Activated naive CD4-positive, alpha-beta T cell (primary cell): ENCODE measurements at places on chromosomes 7 and 10.
A peak's percentile ranks its signal among the peaks of the same experiment; 100 is the strongest.

GRCh38 chr10:73968098-73968521 lies 29.8 kb upstream of the VCL start:
- DNase-seq, result no peak

DNA sequence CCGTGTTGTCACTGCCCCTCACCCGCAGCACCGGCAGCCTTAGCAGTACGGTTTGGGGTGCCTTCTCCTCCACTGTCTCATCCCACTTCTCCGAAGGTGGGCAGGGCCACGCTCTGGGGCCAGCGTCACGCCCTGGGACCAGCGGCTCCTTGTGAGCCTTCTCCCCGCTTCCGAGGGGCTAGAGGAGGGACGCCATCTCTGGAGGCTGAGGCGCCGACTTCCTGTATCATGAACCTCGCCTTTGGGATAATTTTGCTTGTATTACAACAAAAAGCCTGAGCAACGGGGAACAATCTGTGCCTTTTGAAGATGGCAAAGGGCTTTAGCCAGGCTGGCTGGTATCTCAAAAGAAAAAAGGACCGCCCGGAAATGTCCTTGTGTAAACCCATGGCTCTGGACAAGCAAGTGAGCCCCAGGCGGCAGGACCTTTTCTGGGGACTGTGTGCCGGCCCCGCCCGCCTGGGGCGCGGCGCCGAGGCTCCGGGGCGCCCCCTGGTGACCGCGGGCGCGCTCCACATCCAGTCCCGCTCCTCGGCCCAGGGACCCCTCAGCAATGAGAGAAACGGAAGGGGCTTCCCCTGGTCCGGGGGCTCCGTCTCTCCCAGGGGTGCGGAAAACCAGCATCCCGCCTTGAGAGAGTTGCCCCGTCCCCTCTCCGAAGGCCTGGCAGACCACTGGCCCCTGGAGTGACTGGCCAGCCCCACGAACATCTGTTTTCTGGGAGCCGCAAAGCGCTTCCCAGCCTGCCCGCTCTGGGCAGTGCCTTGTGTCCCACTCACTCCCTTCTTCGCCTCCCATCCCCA lies 3.8 kb downstream of the DEPP1 start:
- DNase-seq, result peak; percentile 38

DNA sequence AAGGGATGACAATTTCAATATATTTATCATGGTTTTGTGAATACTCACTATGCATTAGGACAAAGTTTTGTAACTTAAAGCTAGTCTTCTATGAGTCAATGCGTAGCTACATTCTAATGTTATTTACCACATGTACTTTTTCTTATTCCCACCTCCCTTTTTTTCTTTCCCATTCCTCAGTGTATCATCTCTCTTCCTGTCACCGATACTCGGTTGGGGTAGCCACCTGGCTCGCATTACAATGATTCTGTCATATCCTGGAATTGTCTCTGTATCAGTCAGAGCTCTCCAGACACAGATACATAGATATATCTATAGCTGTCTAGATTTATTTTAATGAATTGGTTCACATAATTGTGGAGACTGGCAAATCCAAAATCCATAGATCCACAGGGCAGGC lies 9.8 kb upstream of the RALA start:
- DNase-seq, result no peak

GRCh38 chr10:117542706-117543224 lies at the start of gene EMX2:
TSS of gene EMX2 (plus strand) at chr10:117542746. CDS start at chr10:117543268, 522 bp downstream.
- DNase-seq, result no peak

DNA sequence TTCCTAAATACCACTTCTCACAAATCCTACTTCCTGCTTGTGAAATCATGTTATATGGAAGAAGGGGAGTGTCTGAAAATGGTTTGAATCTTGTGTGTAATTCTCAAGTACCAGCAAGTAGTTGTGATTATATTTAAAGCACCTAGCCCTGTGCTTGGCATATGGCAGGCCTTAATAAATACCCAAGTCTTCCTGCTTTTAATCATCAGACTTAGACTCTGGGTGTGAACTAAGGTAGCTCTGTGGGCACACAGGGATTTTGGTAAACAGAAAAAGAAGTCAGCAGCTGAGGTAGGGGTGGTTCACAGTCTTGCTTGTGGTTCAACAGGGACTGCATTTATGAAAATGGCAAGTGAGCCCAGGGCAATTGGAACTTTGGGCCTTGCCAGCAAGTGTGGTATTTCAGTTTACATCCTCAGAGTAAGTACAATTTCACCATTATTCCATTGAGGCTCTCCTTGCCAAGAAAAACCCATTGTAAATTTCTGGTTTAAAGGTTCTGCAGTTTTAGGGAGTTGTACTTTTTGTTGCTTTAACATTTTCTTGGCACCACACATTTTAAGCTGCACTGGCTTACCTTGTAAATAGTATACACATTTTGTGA lies 215.5 kb downstream of the AUTS2 start:
- DNase-seq, result no peak

- no peak for DNase-seq
These were observed 59.8 kb downstream of the COL13A1 start for GRCh38 chr10:69861251-69862240.

GRCh38 chr7:27533652-27534081 lies 129.0 kb downstream of the HIBADH start:
- DNase-seq, result no peak

- DNase-seq, result no peak
These were observed 34.5 kb downstream of the ADAP1 start for GRCh38 chr7:919924-920341.

GRCh38 chr10:76962851-76963250 lies 674.8 kb downstream of the KCNMA1 start:
- DNase-seq, result no peak

DNA sequence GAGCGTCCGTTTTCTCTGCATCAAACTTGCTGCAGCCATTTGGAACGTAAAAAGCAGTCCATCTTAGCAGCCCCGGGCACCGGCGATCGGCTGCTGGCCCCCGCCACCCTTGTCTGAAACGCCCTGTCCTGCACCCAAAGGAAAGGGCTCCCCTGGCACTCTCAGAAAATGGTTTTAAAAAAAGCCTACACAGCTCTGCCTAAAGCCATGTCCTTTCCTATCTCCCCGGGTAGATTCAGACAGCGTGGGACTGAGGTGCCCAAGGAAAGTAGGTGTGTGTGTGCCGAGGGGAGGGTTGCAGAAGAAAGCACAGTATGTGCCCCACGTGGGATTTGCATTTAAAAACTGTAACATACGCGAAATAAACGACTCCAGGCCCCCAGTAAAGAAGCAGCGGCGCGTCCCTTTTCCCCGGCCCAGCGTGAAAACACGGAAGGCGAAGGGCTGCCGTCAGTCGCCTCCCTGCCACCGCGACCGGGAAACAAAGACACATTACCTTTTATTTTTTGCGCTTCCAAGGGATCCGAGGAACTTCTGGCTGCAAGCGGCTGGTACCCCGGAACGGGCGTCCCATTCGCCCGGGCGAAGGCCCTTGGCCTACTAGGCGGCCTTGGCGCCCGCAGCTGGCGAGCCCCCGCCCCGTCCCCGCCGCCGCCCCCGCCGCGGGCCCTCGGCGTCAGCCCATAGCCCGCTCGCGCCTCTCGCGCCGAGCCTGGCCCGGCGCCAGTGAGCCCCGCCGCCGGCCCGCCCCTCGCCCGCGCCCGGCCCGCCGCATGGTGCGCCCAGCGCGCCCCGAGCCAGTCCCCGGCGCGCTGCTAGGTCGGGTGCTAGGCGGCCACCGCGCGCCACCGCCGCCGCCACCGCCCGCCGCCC lies 304.6 kb downstream of the PRPF18 start:
- no peak for DNase-seq

- no peak for DNase-seq
These were observed 5.8 kb upstream of the PLEKHA1 start for GRCh38 chr10:122368502-122369254.

DNA sequence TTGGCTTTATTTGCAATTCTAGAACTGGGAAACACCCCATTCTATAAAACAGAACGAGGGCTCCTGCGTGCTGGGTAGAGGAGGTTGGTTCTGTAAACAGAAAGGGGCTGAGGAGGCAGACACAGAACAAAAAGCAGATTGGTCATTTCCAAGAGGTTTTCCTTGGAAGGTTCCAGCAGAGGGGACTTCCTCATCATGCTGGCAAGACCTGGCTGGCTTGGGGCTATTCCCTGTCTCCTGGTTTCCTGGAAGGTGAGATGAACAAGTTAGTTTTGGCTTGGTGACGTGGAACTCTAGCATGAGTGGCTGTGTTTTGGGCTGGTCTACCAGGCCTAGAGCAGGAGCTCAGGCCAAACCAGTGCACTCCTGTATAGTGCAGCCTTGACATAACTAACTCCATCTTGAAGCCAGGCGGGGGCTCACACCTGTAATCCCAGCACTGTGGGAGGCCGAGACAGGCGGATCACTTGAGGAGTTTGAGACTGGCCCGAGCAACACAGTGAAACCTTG lies 26.1 kb upstream of the DNAJB6 start:
- no peak for DNase-seq

DNA sequence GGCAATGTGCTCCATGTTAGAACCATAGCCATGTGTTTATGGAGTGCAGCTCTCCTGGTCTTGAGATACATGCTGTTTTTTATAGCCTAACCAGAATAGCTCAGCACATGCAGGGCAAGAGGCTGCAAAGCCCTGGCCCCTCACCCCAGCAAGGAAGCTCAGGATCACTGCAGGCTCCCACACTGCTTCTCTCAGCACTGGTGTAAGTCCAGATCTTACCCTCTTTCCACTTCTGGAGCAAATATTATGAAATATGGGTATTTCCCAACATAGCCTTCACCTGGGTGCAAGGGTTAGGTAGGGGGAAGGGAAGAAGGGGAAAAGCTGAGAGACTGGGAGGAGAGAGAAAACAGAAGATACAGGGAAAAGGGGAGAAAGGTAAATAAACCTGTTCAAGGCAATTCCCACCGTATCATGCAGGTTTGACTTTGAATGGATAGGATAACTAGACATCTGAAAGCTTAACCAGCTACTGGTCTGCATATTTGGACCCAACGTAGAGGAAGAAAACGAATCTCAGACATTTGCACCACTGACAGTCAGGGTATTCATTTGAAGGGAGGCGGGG lies 19.7 kb downstream of the SKIDA1 start:
- DNase-seq, result no peak

GRCh38 chr7:83211685-83212084 lies 49.0 kb upstream of the PCLO start:
- DNase-seq, result no peak

GRCh38 chr10:19815036-19815730 lies 1.0 kb upstream of the PLXDC2 start:
- DNase-seq, result no peak

DNA sequence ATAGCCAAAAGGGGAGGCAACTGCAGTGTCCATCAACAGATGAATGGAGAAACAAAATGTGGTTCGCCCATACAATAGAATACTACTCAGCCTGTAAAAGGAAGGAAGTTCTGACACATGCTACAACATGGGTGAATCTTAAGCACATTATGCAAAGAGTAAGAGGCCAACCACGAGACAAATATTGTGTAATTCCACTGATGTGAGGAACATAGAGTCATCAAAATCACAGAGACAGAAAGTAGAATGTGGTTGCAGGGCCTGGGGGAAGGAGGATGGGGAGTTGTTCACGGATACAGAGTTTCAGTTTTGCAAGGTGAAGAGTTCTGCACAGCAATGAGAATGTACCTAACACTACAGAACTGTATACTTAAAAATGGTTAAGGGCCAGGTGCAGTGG lies 13.7 kb upstream of the C10orf71 start:
- no peak for DNase-seq

DNA sequence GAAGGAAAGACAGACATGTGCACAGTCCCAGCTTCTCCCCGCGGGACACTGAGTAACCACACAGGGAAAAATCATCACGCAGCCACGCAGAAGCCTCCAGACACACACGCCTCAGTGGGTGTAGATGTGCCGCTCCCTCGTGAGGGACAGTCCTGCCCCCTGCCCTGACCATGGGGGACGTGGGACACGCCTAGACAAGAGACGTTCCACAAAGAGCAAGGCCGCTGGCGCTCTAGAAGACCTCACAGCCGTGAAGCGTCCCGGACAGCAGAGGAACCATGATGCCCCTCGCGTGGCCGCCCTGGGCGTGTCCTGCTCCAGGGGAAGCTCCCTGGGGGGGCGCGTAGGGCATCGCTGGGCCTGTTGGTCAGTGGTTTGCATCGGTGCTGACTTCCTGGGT lies 210.8 kb downstream of the DNAJB6 start:
- DNase-seq, result no peak

DNA sequence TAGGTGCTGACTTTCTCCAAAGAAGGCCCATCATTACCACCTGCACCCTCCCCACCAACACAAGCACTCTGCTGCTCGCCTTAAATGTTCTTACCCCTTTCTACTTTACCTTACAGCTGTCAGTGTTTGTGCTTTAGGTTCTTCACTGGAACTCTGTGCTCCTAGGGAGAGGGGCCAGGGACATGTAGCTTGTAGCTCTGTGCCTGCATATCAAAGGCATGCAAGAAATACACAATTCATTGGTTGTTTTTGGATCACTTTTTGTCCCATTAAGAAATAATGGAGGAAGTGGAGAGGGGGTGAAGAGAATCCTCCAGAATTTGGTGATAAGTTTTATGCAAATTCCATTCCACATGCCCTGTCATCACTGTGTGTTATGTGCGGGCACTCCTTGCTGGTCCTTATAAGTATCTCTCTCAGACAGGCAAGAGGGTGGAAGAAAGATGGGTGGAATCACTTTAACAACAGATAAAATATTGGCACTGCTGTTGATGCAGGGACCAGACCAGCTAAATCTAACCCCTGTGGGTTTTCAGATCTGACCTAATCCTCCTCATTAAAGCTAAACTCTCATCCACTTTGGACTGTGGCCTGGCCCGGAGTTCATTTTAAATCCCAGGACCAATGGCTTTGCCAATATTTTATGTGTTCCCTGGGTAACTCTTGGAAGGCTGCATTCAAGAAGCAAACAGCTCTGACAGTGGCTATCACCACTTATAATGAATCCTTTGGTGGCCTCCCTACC lies 375.8 kb upstream of the NFE2L3 start:
- DNase-seq, result no peak

DNA sequence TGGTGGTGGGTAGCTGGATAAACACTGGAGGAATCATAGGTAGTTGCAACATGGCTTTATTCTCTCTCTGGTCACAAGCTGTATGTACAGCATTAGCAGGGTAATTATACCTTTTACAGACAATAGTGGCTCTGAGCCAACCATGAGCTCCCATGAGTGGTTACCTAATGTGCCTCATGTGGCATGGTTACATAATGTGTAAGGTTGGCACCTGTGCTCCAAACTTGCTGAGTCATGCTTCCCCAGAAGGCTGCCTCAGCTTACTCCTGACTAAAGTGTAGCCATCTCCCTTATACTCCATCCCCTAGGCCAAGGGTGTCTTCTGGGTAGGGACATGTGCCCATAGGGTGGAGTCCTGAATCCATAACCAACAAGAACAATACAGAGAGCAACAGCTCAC lies 345.3 kb upstream of the SEMA3C start:
- no peak for DNase-seq

DNA sequence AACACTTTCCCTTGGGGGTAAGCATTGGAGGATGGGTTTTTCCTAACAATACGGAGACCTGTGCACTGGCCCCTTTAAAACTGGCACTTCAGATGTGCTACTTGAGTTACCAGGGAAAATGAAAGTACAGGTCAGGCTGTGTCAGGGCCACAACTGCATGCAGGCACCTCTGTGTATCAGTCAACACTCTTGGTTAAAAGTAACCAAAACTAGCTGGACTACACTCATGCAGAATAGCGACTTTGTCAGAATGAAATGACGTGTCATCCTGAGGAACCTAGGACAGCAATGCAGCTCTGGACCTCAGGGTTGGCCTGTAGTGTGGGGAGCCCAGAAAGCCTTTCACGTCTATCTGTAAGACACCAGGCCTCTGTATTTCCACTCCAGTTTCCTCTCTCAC lies 33.8 kb upstream of the SMKR1 start:
- no peak for DNase-seq

- no peak for DNase-seq
These were observed 285.2 kb upstream of the FZD8 start for GRCh38 chr10:35927341-35927740.

- DNase-seq, result no peak
These were observed 11.8 kb upstream of the PNLIPRP2 start for GRCh38 chr10:116608686-116609594.
